Activated CD4-positive, alpha-beta T cell treated with anti-CD3 and anti-CD28 coated beads, Interleukin-2, amount 50 U/mL, for 4 hours (primary cell): ENCODE measurements at places on chromosomes 5 and 9.

GRCh38 chr5:139049780-139050179, 148.4 kb downstream of the SIL1 start:
- DNase-seq: no peak

DNA sequence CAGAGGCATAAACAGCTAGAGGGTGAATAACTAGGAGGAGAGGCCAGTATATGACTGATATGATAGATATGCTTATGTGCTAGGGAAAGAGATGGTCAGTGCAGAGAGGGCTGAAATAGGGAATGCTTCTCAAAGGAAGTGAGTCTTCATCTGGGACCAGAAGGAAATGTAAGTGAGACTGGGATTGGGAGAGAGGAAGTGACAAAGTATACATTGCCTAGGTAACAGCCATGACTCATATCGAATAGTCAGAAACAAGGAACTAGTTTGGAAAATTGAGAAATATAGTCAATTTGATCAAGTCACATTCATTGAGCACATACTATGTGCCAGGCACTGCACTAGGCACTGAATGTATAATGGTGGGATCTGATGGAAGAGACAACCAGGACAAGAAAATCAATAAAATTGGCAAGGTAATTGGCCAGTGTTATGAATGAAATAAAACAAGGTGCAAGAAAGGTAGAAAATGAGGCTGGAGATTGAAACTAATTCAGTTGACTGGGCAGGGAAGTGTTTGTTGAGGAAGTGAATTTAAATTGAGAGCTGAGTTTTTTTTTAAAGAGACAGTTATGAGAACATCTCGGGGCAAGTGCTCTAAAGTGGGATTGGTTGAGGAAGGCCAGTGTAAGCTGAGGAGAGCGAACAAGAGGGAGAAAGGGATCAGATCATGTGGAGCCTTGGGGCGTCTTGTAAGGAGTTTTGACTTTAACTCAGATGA, 4.3 kb downstream of the ERAP2 start:
- no peak for DNase-seq

- DNase-seq: no peak
These were observed 10.8 kb downstream of the OR13J1 start for GRCh38 chr9:35859310-35859989.

- DNase-seq: no peak
These were observed 105.5 kb upstream of the ZNF462 start for GRCh38 chr9:106757514-106757913.

- no peak for DNase-seq
These were observed 365.9 kb downstream of the NFIB start for GRCh38 chr9:13948037-13948436.

GRCh38 chr5:40333459-40334241, 346.1 kb upstream of the PTGER4 start:
- DNase-seq: no peak

DNA sequence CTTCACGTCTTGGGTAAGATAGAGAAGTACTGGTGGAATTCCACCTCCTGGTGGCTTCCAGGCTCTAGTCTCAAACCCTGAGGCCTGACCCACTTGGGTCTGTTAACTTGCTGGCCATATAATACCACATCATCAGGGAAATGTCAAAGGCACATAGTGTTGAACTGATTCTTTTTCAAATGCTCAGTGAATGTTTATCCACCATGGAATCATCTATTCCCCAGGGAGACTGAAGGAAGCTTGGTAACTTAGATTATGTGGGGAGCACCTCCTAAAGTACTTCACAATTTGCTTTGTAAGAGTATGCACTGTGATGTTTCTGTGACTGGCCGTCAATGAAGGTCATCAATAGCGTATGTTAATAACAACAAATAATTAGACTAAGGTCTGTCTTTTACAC, 16.1 kb downstream of the MACROH2A1 start:
- DNase-seq: no peak

GRCh38 chr5:88660264-88660946, 222.6 kb downstream of the MEF2C start:
- DNase-seq: no peak

GRCh38 chr5:39829441-39829840, 404.7 kb upstream of the DAB2 start:
- no peak for DNase-seq

- no peak for DNase-seq
These were observed 181.6 kb downstream of the CACNA1B start for GRCh38 chr9:138059196-138059595.

- no peak for DNase-seq
These were observed 180.5 kb upstream of the ZNF462 start for GRCh38 chr9:106682420-106682819.

GRCh38 chr9:101727612-101728524, 10.6 kb downstream of the GRIN3A start:
- DNase-seq: no peak

GRCh38 chr9:101094686-101095085, 66.2 kb downstream of the PLPPR1 start:
- DNase-seq: no peak

DNA sequence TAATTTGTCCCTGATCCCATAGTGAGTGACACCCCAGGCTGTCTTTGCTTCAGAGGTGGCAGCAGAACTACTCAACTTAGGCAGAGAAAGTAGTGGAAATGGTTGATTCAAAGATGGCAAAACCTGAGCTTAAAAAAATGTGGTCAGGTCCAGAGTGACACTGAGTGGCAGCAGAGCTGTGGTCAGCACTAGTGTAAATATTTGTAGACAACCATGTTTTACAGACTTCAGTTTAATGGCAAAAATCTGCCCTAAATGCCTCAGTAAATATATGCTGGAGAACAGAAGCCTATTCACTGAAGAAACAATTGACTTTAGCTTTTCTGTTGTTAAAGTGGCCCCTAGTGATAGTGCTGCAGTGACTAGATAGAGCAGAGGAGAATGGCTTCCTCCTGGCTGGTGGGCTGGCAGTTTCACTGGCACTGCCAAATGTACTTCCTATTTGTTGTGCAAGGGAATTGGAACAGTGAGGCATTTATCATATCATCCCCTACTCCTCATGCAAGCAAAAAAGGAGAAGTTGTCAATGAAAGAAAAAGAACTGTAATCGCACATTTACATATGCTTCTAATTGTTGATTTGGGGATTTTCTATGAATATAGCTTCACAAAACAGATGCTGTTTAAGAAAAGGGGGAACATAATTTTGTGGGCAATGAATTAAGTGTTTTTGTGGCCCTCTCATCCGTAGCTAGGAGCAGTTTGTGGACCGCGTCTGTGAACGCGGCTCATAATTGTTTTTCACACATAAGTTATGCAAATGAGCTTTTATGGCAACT, 12.0 kb downstream of the PBX3 start:
- no peak for DNase-seq

GRCh38 chr5:64874753-64875152, 106.0 kb downstream of the CWC27 start:
- no peak for DNase-seq

DNA sequence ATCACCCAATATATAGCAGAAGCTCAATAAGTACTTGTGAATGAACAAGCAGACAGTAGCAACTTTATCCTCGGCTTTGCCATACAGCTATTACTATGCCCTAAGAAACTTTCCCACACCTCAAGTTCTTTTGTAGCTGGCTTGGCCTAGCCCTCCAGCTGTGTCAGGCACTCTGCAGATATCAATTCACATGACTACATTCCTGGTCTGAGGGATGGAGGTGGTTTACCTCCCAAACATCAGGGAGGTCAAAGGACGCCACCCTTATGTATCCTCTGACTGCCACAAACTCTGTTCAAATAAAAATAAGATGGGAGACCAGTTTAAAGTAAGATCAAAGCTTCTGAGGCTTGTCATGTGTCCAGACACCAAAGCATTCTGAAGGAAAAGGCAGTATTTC, 416.3 kb downstream of the PIK3R1 start:
- no peak for DNase-seq

DNA sequence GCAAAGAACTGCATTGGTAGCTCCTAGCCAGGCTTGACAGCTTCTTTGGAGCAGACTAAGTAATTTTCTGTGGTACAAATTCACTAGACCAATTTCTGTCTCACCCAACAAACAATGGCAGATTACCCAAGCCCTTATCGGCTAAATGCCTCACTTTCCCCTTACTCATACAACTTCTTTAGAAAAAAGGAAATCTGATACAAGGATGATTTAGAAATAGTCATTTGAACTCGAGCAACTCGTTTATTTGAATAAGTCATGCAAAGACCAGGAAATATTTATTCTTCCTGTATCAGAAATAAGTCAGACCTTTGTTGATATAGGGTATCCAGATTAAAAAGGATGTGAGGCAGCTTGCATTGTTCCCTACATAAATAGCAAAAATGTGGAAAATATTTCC, 170.4 kb upstream of the CDH6 start:
- DNase-seq: no peak

DNA sequence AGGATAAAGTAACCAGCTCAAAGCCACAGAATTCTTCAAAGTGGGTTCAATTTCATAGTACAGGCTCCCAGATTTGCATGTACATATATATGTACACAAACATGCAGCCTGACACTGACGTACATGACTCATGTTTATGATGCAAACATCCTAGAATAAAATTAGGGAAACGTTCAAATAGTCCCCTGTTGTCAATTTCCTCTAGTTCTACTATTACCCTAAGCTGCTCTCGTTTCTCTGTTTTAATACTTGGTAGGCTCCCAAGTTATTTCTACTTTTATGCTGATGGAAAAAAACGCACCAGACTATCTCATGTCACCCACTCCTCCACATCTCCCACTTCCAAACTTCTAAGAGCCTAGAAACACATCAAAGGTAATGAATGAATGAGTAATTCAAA, 229.7 kb downstream of the EPB41L4A start:
- no peak for DNase-seq

- DNase-seq: no peak
These were observed 80.0 kb upstream of the TUT7 start for GRCh38 chr9:86434039-86434726.

DNA sequence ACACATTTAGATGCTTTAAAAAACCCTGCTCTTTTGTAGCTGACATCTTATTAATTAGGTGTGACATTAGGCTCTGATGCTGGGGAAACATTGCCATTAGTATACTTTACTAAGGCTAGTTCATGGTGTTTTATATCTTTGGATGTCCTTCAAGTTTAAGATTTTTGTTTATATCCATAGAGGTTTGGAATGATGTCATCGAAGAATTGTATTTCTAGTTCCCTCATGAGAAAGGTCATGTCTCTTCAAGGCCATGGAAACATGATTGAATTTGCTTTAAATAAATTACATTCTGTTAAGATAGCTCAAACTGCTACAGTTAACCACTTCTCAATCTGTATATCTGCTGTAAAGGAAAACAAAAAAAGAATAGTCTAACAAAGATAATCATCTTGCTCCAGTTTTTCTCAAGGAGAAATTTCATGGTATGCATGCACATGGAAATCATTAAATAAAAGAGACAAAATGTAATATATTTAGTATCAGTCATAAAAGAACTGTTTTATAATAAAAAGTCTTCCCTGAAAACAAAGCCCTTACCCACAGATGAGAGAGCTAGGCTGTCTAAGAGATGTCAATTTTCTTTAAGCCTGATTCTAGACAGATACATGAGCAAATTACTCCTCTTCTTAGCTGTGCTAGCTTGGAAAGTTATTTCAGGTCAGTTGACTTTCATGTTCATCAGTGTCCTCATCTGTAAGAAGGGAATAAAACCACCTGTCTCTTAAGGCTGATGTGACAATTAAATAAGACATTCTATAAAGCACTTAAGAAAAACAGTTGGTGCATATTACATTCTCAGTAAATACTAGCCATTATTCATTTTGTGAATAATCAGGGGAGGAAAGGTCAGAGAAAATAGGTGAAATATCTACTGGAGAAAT, 25.0 kb upstream of the STARD4 start:
- DNase-seq: no peak

- DNase-seq: no peak
These were observed 162.5 kb upstream of the GAS1 start for GRCh38 chr9:87109851-87110250.

DNA sequence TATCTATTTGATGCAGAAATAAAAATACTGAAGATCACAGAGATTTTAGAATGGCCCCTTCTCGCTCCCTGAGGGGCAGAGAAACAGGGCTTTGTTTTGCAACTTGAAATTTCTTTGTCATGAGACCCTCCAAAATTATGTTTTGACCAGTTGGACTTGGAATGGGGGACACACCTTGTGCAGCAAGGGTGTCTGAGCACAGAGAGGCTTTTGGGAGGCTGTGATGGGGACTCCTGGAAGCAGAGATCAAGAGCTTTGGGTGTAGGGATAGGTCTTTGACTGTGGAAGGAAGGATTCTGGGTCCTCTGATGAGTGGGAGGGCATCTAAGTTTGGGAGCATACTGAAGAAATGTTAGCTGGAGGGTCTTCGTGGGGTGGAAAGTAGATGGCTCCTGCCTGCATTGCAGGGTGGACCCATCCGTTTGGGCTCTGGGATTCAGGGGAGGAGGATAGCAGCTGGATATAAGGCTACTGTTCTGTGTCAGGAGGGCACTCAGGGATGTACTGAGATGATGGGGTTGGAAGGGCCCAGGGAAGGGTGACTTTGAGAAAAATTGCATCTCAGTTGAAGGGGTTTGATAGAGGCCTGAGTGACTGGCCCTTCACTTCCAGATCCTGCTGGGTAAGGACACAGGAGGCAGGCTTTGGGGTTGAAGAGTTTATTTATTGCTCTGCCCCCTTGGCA, 1.8 kb upstream of the MYORG start:
- no peak for DNase-seq

GRCh38 chr5:15585128-15585527, 85.1 kb downstream of the FBXL7 start:
- no peak for DNase-seq

- no peak for DNase-seq
These were observed 168.0 kb downstream of the NXNL2 start for GRCh38 chr9:88702985-88703384.

- DNase-seq: no peak
These were observed 27.6 kb downstream of the IL7R start for GRCh38 chr5:35884191-35884769.

GRCh38 chr9:118331622-118332045, 627.4 kb downstream of the TLR4 start:
- DNase-seq: no peak

- DNase-seq: no peak
These were observed 25.5 kb downstream of the DAB2IP start for GRCh38 chr9:121676926-121677325.

- DNase-seq: no peak
These were observed 242.9 kb downstream of the MCTP1 start for GRCh38 chr5:95042037-95042436.

- DNase-seq: no peak
These were observed 205.2 kb downstream of the CAAP1 start for GRCh38 chr9:26687421-26687820.

DNA sequence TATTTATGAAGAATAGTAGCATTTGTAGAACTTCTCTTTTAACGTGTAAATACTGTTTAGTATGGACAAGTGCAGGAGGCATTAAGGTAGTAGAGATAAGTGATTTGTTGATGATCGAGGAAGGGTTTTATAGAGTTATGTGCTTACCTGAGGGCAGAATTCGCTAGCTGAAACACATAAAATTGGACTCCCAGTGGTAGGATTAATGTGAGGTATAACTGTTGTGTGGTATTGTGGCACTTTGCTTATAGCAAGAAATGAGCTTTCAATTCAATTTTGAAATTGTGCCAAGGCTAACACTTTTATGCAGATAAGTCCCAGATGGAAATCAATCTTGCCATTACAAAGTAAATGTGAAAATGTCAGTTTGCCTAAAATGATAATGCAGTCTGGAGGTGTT, 1.2 kb downstream of the AP3S1 start:
- DNase-seq: no peak
